ENCODE measurements at places on chromosomes 7 and 10. TPM values are rescaled to one million over a fixed set of nuclear protein-coding genes. Genes with fewer than 3 reads are reported as not detected.

- no peak for DNase-seq
Observed at GRCh38 chr10:71765176-71765904, 8.0 kb downstream of the VSIR start.

OR2A1 gene
- not detected for total RNA-seq

FKBP9 gene
- total RNA-seq, result 160 TPM

ZNF398 gene
- 17.0 TPM for total RNA-seq

- no peak for DNase-seq
Observed at GRCh38 chr7:152335900-152336571, 99.8 kb downstream of the KMT2C start.

CYP26C1 gene
- 0.39 TPM for total RNA-seq

DNA sequence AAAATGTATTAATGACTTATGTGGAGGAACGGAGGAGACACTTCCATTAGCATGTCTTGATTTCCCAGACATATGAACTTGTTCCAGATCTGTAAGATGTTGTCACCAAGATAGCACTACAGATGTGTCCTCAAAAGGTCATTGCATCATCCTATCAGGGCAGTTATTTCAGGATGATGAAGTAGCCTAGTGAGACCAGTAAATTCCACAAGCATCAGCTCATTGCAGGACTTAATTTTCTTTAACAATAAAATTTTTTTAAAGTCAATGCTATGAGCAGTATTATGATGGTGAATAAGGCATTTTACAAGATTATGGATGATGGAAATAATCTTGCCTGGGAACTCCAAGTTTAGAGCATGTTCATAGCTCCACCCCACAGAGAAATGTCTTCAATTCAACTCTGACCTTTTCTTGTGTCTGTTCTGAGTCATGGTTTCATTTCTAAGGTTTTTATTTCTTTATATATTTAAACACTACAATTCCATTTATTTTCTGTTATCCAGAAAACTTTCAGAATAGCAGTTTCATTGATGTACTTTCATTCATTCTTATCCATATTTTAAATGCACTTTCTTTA lies 1203.3 kb upstream of the CELF2 start:
- DNase-seq, result no peak

PRLHR gene
- not detected for total RNA-seq

IRF5 gene
- 11.4 TPM for total RNA-seq

AGMO gene
- total RNA-seq, result 13.2 TPM

DNA sequence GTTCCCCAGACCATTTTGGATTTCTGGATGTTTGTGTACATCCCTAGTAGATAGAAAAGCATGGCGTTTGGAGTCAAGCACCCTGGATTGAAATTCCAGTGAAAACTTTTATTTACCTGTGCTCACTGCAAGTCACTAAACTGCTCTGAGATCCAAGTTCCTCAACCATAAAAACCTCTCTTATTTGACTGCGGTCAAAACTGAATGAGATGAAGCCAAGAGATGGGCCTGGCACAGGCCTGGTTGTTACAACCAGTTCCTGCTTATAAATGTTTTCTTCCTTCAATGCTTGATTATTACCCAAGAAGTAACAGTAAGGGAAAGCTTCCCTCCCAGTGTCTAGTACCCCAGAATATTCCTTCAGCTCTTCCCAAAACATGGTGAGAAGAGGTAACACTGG lies 70.9 kb upstream of the HPS1 start:
- no peak for DNase-seq

FOXI2 gene
- not detected for total RNA-seq

DNA sequence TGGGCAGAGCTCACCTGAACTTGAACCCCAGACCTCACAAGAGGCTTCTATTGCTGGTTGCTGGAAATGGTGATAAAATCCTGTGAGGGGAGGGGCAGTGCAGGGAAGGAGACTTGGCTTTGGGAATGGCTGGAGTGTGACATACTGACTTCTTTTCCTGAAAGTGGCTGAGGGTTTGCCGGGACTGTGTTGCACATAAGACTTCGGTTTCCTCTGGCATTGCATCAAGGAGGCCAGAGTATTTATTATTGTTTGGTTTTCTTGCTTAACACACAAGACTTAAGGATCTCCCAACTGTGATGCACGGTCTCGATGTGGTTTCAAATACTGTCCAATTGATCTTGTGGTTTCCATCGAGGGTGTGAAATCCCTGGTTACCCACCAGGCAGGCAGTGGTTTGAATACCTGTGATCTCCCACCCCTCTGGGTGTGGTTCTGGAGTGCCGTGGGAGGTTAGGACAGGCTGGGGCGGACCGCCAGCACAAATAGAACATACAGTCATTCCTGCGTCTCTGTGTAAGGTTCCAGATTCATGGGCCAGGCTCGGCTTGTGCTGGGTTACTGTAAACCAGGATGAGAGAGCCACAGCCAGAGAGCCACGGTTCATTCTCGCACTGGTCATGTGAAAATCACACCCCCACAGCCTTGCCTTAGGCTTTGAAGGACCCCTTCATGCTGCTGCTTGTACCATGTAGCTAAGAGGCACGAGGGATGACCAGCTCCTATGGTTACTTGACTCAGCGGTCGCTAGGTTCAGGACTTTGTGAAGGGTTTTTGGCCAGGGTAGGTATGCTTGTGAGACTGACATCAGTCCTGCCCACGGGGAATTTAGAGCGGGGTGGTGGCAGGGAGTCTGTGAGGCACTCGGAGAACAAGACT lies 39.2 kb downstream of the WBP1L start:
- DNase-seq, result no peak

GNGT1 gene
- total RNA-seq, result not detected

SLC13A1 gene
- not detected for total RNA-seq

C10orf143 gene
- 0.78 TPM for total RNA-seq

GRCh38 chr10:129560361-129560760 lies 93.3 kb downstream of the MGMT start:
- DNase-seq, result no peak

WASHC2A gene
- 32.8 TPM for total RNA-seq

VIPR2 gene
- not detected for total RNA-seq

BAMBI gene
- total RNA-seq, result 42.2 TPM

DNA sequence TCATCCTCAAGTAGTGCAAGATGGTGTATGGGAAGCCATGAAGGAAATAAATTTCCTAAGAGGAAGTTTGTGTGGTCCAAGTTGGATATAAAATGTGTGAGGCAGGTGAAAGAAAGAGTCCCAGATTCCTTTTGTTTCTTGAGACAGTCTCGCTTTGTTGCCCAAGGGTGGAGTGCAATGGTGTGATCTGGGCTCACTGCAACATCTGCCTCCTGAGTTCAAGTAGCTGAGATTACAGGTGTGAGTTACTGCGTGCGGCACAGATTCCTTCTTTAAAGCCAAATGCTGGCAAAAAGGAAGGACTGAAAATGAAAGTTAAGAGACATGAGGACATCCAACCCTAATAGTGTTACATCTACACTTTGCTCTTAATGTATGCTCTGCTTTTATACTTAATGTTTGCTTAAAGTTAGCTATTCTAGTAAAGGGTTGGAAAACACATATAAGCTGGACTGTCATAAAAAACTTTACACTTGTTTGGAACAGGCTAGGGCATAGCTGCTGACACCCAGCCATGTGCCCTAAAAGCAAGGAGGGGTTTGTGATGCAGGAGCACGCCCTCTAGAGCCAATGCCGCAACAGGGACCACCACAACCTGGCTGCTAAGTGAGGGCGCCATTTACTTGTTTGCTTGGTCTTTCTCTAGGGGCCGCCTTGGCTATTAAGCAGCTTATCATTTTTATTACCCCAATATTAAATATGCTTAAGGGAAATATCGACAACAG lies 34.5 kb downstream of the CLEC2L start:
- DNase-seq, result no peak

SLF2 gene
- total RNA-seq, result 18.3 TPM

- DNase-seq, result no peak
Observed at GRCh38 chr7:137846827-137847567, at the start of gene DGKI. Gene DGKI (minus strand): TSS chr7:137846974.

- DNase-seq, result no peak
Observed at GRCh38 chr10:91299999-91300575, 79.6 kb downstream of the PCGF5 start.

GRCh38 chr7:1918881-1919525 lies 248.9 kb downstream of the ELFN1 start:
- DNase-seq, result no peak

DNA sequence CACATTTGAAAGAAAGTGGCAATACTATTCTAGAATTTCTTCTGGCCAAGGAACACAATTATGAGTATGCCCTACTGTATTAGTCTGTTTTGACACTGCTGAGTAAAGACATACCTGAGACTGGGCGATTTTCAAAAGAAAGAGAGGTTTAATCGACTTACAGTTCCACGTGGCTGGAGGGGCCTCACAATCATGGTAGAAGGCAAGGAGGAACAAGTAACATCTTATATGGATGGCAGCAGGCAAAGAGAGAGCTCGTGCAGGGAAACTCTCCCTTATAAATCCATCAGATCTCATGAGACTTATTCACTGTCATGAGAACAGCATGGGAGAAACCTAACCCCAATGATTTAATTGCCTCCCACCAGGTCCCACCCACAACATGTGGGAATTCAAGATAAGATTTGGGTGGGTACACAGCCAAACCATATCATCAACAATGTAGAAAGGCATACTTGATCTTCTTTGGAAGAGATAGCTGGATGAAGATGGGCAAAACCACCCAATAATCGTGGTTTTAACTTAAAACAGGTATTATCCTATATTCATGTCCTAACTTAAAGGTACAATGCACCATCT lies 113.9 kb downstream of the ETV1 start:
- no peak for DNase-seq

GRCh38 chr10:49656845-49657493 lies 22.5 kb upstream of the C10orf53 start:
- DNase-seq, result no peak

GRCh38 chr7:2608921-2609411 lies 22.8 kb upstream of the TTYH3 start:
- DNase-seq, result no peak
